Aorta (tissue), 5 donors: ENCODE measurements at places on chromosomes 4 and X. TPM values are rescaled to one million over a fixed set of nuclear protein-coding genes. Genes with fewer than 3 reads are reported as not detected.

DNA sequence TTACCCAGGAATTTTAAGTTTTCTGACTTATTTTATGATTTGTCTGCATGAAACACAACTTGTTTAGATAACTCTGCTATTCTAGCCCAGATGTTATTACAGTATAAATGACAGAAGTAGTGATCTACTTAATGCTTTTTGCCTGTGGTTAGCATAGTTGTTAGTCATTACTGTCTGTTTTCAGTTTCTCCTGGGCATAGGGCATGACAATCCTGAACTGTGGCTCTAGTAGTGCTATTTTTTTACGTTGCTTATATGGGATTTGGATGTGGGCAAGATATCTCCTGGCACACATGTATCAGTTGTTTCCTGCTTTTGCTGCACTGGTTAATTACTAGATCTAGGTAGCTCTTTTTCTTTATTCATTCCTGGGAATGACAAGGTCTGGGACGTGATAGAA, 1005.8 kb downstream of the PCDH18 start:
- no peaks in the 10 kb centered on the region for H3K27me3 ChIP-seq
- no peak overlapping the region for H3K4me3 ChIP-seq
- no peaks in the 10 kb centered on the region for H3K4me1 ChIP-seq
- H3K27ac ChIP-seq, result no peak overlapping the region
- no peak for DNase-seq

The NAA11 gene
- not detected for total RNA-seq

The RBM3 gene
- total RNA-seq, result 285 TPM

DNA sequence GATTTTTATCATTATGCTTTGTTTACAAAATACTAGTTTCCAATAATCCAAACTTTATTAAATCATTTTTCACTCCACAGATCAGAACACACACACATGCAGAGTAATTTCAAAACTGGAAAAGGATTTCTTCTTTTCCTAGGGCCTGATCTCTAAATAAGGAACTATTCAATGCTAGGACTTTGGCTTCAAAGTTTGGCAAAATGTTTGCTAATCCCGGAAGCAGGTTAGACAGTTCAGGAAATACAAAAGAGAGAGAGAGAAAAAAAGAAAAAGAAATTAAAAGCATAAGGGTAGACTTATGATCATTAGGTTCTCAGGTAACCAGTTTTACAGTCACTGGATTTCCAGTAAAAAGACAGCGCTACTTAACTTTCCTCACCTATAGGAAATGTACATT, 211.0 kb downstream of the DCLK2 start:
- H3K27me3 ChIP-seq, result no peaks in the 10 kb centered on the region
- no peak overlapping the region for H3K4me3 ChIP-seq

DNA sequence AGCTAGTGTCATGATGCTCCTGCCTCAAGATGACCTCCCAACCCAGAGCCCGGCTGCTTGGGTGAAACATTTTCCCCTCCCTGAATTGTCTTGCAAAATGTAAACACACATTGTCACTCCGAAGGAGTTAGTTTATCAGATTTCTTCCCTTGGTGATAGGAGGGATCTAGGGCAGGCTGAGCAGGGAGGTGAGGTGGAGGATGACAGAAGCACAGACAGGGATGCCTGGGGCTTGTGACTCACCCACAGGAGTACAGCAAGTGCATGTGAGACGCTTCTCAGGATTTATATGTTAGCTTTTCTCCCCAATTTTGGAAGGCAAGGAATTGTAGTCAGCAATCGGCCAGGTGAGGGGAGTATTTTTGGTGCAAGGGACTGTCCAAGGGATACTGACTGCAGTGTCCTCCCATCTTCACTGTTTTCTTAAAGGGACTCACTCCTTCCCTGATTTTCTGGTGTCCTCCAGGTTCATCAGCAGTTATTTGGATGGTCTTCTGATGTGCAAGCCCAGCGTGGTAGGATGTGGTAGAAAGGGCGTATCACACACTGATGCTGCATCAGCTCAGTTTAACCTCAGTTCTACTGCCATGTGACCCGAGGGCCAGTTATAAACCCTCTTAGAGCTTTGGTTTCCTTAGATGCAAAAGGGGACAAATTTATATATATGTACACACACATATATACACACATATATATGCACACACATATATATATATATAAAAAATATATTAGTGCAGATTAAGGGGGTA, 46.2 kb upstream of the IGFBP7 start:
- H3K27ac ChIP-seq, result no peak overlapping the region
- no peaks in the 10 kb centered on the region for H3K4me1 ChIP-seq
